Left ventricle myocardium superior (tissue), 1 donor: ENCODE measurements at places on chromosomes 3 and 15. TPM values are rescaled to one million over a fixed set of nuclear protein-coding genes. Genes with fewer than 3 reads are reported as not detected.

Gene SPINK8
- not detected for total RNA-seq

Gene P2RY1
- total RNA-seq: 11.5 TPM

GRCh38 chr15:55226127-55226526 lies 29.4 kb upstream of the RSL24D1 start:
- no peak for DNase-seq

DNA sequence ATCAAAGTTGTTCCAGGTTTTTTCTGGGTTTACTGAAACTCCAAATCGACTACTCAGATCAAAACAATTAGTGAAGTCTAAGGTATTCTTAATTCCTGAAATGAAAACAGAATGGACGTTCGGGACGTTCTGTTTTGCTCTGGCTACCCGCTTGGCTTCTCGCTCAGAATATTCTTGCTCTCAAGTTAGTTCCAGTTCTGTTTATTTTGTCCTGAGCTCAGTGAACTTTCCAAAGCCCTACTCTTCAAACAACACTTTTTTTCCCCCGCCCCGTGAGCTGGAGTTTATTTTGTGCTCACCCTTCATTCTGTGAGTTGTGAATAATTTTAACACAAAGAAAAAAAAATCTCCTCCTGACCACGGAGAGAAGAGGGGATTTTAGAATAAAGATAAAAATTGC lies 72.6 kb downstream of the SAMMSON start:
- no peak for DNase-seq

DNA sequence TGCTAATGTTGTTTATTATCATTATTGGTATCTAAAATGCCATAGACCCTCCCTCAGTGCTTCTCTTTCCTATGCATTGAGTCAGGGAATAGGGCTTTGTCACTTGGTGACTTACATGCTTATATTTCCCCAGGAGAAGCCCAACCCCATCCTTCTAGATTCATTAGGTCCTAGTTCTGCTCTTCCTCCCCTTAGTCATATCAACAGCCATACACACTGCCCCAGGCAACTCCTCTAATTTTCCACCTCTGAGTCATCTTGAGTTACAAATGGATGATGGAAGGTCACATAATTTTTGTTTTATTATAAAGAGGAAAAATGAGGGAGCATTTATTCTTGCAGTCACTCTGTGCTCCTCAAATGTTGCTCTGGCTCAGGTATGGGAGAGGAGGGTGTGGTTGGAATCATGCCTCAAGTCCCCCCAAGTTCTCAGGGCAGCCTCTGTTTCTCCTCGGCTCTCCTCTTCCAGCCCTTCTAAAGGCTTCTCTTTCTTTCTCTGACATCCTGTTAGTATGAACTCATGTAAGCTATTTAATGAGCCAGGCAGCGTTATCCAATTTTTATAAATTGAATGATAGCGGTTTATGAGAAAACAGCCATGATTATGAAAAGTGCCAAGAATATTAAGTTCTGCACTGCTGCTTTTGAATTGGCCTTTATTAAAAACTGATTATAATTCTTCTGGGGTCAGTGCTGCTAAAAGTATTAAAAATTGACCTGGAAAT lies 45.6 kb upstream of the FSTL1 start:
- DNase-seq: no peak
